ENCODE measurements at places on chromosomes 1 and 21.

GRCh38 chr1:216531263-216532239 is 108.3 kb upstream of the USH2A start:
- no peak for DNase-seq

- DNase-seq: no peak
Observed at GRCh38 chr1:217369271-217369981, 261.5 kb downstream of the GPATCH2 start.

DNA sequence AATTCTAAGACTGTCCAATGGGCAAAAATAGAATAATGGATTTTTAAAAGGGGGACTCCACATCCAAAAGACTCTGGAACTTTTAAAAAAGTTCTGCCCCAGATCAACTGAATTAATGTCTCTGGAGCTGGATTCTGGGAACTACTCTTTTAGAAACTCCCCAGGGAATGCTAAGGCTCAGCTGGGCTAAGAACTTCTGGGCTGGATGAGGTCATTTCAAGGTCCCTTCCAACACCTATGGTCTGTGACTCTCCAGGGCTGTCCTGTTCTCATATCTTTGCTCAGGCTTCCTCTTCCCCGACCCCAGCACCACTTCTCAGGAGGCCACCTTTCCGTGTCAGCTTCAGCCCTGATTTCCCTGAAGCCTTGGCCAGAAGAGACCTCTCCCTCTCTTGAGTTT is 13.5 kb upstream of the PLA2G2C start:
- no peak for DNase-seq

- no peak for DNase-seq
Observed at GRCh38 chr1:206469411-206469932, 804 bp upstream of the IKBKE start.

GRCh38 chr1:93668121-93668520 is 13.5 kb downstream of the BCAR3 start:
- DNase-seq: no peak

DNA sequence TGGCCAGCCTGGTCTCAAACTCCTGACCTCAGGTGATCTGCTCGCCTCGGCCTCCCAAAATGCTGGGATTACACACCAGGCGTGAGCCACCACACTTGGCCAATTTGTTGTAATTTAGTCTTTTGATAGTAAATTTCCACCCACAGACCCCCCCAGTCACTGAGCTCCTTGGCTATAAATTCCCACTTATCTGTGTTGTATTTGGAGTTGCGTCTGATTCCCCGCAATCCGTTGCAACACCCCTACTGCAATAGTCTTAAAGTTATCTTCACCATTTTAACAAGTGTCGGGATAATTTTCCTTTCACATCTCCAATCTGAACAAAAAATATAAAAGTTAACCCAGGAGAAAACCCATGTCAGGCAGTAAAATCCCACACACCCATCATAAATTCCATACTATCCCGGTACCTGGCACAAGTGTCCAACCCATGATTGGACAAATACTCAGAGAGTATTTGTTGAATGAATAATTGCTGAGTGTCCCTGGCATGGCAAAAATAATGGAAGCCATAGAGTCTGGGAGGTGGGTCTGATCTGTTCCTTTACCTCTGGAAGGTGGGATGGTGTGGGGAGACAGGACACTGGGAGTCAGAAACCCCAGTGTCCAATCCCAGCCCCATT is 9.3 kb upstream of the CNR2 start:
- no peak for DNase-seq

GRCh38 chr1:74161497-74161896 is 36.5 kb downstream of the LRRIQ3 start:
- DNase-seq: no peak

DNA sequence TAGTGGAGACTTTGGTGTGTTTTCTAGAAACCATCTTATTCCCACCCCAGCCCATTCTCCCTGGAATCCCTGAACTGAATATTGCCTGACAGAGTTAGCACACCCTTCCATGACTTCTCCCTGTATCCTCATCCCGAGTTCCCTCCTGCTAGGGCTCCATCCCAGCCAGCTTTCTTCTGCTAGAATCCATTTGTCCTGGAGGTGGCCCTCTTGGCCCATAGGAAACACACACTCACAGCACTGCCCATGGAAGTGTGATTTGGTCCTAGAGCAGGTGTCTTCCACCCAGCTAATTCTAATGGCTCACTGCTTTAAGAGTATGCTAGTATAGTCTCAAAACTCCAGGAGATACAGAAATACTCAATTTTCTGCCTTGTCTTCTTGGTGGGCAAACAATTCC is 4.1 kb downstream of the KRTAP15-1 start:
- DNase-seq: no peak

DNA sequence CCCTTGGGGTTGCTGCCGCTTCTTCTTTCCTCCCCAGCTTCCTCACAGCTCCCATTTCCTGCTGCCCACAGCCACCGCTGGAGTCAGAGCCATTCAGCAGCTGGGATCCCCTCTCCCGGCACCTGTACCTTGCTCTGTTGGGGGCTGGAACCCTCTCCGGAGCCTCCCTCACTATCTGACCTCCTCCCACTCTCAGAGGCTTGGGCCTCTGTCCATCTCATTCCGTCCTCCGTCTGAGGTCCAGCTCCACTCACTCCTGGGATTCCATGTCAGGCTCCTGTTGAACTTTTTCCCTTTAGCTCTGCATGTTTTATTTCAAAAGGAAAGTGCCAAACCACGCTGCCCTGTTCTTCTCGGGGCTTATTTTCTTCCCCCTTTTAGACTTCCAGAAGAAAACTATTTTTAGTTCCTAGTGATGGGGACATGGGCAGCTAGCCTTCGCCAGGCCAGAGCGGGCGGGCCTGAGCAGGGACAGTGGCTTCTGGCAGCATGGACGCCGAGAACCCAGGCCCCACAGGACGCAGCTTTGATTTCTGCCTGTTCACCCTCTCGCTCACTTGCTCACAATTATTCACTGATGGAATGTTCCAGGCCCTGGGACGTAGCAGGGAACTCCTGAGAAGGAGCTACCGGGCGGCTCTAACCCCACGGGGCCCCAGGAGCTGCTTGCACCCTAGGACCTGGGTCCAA is 79.2 kb downstream of the ARHGEF10L start:
- no peak for DNase-seq

DNA sequence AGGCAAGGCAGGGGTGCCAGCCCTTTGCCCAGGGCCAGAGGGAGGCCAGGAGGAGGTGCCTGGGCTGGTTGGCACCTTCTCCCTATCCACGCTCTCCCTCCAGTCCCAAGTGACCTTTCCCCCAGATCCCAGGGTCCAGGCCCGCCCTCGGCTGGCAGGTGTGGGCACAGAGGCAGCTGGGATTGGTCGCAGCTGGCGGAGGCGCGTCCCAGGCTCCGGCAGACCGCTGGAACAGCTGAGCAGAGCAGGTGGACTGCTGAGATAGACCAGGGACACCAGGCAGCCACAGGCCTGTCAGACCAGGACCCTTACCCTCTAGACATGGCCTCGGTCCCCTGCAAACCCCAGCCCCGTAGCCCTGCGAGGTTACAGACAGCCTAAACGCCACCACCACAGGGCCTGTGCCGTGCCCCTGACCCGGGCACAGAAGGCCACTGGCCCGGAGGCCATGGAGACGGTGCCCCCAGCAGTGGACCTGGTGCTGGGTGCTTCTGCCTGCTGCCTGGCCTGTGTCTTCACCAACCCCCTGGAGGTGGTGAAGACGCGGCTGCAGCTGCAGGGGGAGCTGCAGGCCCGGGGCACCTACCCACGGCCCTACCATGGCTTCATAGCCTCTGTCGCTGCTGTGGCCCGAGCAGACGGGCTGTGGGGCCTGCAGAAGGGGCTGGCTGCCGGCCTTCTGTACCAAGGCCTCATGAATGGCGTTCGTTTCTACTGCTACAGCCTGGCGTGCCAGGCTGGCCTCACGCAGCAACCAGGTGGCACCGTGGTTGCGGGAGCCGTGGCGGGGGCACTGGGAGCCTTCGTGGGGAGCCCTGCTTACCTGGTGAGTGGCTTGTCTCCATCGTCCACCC is at the start of gene SLC25A34:
Gene SLC25A34, plus strand, starts transcription at position 221 of the 854 bp plus-strand sequence. Its CDS starts 228 bp downstream, at position 449.
- no peak for DNase-seq

DNA sequence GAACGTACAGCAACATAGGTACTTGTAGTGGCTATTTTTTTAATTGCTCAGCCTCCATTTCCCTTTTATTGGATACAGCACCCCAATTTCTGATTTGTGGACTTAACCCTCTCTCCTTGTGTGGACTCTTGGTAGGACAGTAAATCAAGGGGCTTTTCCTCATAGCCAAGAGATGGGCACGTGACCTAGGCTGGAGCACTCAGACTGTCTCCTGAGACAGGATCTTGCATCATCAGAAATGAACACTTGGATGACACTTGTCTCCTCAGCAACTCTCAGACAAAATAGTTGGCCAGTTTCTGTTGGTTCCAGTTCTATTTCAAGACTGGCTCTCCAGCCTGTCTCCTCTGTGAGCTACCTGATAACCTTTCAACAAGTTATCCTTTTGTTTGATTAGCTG is 112.9 kb upstream of the ZNF678 start:
- DNase-seq: no peak

GRCh38 chr1:210239349-210240111 is 6.9 kb downstream of the SERTAD4 start:
- DNase-seq: no peak

GRCh38 chr1:13432251-13432650 is 22.0 kb downstream of the PRAMEF20 start:
- DNase-seq: no peak

DNA sequence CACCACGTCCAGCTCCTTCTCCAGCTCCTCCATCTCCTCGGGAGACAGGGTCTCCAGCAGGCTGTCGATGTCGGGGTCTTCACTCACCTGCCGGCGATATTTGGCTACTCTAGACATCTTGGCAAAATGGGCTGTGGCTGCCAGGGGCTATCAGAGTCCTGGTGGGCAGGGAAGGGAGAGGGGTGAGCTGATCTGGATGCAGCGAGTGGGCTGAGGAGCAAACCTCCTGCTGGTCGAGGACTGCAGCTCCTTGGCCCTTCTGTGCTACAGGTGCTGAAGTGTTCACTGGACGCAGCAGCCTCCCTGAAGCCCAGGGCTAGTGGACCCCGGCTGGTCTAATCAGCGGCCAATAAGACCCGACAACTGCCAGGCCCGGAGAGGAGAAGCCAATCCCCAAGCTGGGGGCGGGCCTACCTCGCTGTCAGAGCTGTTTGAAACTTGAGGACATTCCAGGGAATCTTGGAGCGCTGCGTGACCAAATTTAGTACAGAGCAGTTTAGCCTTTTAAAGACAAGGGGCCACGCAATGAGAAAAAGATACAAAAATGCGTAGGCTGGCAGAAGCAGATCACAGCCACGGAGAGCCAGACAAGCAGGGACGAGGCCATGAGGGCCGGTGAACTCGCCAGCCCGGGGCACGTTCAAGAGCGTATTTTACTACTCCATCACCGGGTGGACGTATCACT is at the start of gene LMOD1:
Gene LMOD1, minus strand, starts transcription at position 325 of the 685 bp plus-strand sequence. Its CDS starts 208 bp downstream, at position 117.
- DNase-seq: peak; percentile 52

DNA sequence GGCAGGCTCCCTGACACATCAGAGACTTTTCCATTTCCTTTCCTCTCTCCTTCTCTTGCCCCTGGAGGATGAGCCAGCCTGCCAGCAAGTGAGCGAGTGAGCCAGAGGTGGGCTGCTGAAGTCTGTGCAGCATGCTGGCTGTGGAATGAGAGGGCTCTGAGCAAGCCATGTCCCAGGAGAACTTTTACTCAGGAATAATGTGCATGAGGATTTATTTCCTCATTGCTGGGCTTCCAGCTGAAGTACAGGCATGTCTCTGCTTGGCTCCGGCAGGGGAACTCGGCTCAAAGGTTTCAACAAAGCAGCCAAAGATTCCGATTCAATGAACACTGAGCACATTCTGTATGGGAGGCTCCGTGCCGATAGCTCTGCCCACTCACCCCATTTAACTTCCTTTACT is 43.7 kb downstream of the UBIAD1 start:
- DNase-seq: no peak

DNA sequence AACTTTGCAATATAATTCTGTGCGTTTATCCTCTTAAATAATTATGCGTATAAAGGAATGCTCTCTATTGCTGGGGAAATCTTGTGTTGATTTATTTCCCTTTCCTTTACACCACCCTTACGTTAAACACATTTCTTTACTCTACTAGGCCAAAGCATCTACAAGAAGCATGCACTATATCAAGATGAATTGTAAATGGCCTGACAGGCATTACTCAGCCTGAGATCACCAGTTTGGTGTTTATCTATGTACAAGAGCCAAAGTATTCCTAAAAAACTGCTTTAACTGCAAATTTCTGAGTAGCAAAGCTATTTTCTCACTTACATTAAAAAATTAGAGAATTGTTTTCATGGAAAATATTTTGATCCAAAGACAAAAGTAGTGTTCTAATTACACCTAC is 114.8 kb downstream of the TYW3 start:
- no peak for DNase-seq

Data from hypothalamus (tissue), 51 donors.